ENCODE measurements at places on chromosomes 5 and 9. TPM values are rescaled to one million over a fixed set of nuclear protein-coding genes. Genes with fewer than 3 reads are reported as not detected.

DNA sequence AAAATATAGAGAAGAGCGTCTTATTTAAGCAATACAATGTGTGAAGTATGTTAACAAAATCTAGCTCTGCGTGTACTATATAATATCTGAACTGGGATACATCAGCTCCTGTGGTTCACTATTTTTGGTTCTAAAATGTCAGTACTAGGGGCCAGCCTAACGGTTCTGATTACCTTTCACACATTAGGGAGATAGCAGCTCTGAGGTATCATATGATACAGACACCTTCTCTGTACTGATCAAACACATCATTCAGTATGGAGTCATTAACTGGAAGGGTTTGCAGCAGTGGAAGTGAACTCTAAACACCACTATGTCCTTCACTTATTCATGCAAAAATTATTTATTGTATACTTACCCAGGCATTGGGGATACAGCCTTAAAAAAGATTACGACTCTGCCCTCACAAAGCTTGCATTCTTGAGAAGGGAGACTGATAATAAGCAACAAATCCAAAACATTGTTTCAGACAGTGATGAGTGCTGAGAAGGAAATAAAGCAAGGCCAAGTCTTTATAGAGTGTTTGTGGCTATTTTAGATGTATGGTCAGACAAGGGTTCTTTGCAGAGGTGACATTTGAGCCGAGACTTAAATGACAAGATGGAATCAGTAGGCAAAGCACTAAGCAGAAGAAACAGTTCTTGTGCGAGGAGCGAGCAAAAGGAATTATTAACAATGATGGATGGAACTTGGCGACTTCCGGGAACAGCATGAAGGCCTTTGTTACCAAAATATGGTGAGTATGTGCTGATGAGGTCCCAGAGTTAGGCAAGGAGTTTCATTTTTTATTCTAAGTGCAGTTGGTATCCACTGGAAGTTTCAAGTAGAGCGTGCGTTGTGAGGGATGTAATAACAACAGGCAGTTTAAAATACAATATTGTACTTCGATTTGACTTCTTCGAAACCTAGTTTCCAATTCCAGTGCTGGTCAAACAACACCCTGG lies 1.8 kb upstream of the LNPEP start:
- no peak for DNase-seq
- peak overlapping the region; percentile 81 for H3K4me3 ChIP-seq
- no peaks in the 10 kb centered on the region for H3K36me3 ChIP-seq
- H3K27me3 ChIP-seq, result no peaks in the 10 kb centered on the region

Gene MAMDC2
- total RNA-seq, result 1.1 TPM

DNA sequence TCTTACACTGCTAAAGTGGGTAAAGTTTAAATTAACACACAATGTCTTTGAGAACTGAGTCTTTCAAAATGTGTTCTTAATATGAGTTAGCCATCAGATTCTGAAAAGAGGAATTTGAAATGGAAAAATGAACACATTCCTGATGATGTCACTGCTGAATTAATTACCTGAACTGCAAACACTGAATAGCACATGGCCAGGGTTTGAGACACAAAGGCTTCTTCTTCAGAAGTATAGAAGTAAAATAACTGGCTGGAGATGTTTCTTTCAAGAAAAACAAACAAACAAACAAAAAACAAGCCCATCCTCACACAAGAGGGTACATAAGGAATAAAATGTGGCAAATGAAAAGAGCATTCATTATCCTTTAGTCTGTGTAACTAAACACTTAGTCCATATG lies 7.1 kb downstream of the GLIS3 start:
- no peak overlapping the region for H3K4me3 ChIP-seq
- no peaks in the 10 kb centered on the region for H3K36me3 ChIP-seq
- DNase-seq, result no peak
- H3K4me1 ChIP-seq, result peaks cover 3% of the 10 kb centered on the region
- H3K27me3 ChIP-seq, result no peaks in the 10 kb centered on the region
- no peak overlapping the region for H3K27ac ChIP-seq

GRCh38 chr9:129336601-129337331 lies 158.7 kb upstream of the IER5L start:
- no peak overlapping the region for H3K4me3 ChIP-seq
- no peaks in the 10 kb centered on the region for H3K27me3 ChIP-seq
- peaks cover 32% of the 10 kb centered on the region for H3K4me1 ChIP-seq
- H3K36me3 ChIP-seq, result no peaks in the 10 kb centered on the region

GRCh38 chr5:154284433-154284832 lies 93.9 kb downstream of the GALNT10 start:
- no peaks in the 10 kb centered on the region for H3K27me3 ChIP-seq
- no peaks in the 10 kb centered on the region for H3K36me3 ChIP-seq
- no peak overlapping the region for H3K27ac ChIP-seq
- no peak for DNase-seq
- no peak overlapping the region for H3K4me3 ChIP-seq
- peaks cover 19% of the 10 kb centered on the region for H3K4me1 ChIP-seq

GRCh38 chr5:128870373-128870772 lies 94.9 kb upstream of the SLC27A6 start:
- no peak for DNase-seq
- no peak overlapping the region for H3K27ac ChIP-seq
- H3K27me3 ChIP-seq, result no peaks in the 10 kb centered on the region
- H3K4me1 ChIP-seq, result no peaks in the 10 kb centered on the region
- H3K36me3 ChIP-seq, result no peaks in the 10 kb centered on the region

DNA sequence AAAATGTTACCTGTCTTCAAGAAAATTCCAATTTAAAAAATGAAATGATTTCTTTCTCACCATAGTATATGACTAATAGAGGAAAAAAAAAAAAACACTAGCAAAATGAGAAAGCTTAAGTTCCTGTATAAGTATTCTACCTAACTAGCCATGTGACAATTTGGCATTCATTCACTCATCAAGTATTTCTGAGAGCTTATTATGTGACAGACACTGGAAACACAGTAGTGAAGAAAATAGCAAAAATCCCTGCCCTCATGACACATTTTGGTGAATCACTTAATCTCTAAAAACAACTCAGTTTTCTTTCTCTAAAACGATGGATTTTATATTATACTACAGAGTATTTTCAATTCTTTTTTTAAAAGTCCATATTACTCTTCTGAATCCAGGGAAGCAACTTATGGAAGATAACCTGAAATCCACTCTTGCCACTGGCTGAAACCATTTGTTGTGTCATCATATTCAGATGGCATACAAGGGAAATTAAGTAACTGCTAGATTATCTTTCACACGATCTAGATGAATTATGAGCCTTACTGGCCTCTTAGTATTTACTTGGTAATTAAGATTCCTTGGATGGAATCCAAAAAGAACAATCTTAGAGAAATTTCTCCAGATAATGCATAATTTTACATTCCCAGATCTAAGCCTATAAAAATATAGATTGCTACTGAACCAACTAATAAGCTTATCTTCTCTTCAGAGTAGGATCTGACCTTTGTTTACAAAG lies 5.5 kb downstream of the PTBP3 start:
- H3K36me3 ChIP-seq, result no peaks in the 10 kb centered on the region
- no peaks in the 10 kb centered on the region for H3K4me1 ChIP-seq
- H3K27me3 ChIP-seq, result no peaks in the 10 kb centered on the region
- no peak overlapping the region for H3K27ac ChIP-seq
- no peak overlapping the region for H3K4me3 ChIP-seq
- DNase-seq, result no peak

GRCh38 chr9:75461183-75461582 lies 372.9 kb downstream of the OSTF1 start:
- no peaks in the 10 kb centered on the region for H3K27me3 ChIP-seq
- no peak overlapping the region for H3K4me3 ChIP-seq
- H3K36me3 ChIP-seq, result no peaks in the 10 kb centered on the region
- DNase-seq, result no peak
- H3K27ac ChIP-seq, result no peak overlapping the region

Measured in pancreas (tissue), 10 donors.